Left ventricle myocardium inferior (tissue), 1 donor: ENCODE measurements at places on chromosomes 16 and 17.
A peak's percentile ranks its signal among the peaks of the same experiment; 100 is the strongest.

DNA sequence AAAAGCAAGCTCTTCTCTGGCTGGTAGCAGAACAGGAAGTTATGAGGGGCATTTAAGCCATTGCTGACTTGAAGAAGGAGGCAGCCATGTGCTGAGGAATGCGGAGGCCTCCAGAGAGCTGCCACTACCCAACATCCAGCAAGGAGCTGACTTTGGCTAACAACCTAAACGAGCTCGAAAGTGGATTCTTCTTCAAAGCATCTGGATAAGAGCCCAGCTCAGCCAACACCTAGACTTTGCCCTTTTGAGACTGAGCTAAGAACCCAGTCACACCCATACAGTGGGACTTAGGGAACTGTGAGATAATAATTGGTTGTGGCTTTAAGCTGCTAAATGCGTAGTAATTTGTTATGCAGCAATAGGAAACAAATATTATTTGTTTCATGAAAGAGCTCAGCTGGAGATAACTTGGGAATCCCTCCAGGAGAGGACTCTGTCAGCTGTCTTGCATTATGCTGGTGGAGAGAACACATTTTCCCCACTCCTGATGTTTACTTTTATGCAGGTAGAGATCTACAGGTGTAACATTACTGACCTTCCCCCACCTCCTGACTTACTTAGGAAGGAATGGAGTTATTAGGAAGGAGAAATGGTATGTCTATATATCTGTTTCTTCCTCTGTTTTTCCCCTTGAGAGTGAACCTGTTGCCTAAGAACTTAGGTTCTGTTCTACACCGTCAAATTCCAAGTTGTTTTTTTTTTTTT, 52.7 kb upstream of the ZNF629 start:
- DNase-seq, result no peak

DNA sequence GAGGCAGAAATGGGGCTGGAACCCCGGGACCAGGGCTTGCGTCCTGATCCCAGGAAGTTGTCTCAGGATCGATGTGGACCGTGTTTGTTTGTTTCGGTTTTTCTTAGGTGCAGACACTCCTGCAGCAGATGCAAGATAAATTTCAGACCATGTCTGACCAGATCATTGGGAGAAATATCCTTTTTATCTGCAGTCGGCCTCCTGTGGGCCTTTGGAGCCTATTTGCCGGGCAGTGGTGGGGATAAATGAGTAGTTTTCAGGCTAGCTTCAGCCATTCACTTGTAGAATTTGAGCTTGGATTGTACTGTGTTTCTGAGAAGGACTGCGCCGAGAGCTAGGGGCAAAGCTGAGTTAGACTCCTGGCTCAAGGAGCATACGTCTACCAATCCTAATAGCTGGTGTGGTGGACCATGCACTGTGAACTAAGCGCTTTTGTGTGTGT, 816 bp downstream of the HSBP1 start:
- no peak for DNase-seq

GRCh38 chr16:2512735-2513404, 882 bp upstream of the ATP6V0C start:
- DNase-seq, result no peak

DNA sequence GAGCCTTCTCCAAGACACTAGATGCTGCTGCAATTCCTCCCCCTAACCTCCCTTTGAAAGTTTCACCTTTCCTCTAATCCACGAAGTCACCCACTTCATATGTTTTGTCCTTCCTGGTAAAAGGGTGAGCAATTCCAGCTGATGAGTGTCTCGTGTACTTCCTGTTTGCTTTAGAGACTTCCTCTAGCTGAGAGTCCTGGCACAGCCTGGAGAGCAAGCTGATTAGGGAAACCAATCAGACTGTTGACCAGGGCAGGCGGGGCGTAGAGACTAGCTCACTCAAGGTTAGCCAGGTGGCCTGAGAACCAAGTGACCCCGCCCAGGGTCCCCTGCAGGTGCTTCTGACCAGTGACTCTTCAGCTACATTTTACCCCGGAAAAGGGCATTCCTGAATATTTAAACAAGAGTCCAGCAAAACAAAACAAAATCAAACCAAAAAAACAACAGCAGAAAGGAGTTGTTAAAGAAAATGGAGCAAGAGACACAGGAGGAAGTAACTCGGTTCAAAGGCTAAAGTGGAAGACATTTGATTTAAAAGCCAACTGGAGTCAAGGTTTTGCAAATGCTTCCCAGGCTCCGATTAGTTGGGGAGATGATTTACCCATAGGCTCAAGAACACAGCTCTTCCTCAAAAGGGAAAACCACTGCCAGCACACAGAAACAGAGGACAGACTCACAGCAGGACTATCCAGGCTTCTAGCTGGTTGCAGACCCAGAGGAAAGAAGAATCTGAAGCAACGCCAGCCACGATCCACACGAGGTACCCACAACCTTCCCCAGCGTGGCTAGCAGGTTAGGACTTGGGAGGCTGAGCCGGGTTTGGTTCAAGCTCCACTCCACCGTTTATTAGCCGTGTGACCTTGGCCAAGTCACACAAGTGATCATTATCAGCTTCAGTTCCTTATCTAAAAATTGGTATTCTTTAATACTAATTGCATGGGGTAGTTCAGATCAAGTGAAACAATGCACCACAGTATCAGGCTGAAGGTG, 13.4 kb downstream of the HSPB9 start:
- DNase-seq, result peak; percentile 75

DNA sequence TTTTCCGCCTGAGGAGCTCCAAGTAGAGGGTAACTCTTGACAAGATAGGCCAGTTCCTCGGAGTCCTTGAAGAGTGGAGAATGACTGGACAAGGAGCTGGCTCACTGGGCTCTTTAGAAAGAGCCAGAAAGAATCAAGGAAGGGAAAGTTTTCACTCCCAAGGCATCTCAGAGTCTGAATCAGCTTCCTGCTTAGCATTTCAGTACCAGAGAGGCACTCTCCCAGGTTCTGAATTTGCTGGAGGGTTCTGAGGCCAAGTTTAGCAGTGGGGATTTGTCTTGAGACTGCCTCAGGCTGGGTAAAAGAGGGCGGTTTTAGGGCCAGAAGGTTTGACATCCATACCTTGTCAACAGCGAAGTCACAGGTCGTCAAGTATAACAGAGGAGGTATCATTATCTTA, 25.5 kb downstream of the GP2 start:
- no peak for DNase-seq

DNA sequence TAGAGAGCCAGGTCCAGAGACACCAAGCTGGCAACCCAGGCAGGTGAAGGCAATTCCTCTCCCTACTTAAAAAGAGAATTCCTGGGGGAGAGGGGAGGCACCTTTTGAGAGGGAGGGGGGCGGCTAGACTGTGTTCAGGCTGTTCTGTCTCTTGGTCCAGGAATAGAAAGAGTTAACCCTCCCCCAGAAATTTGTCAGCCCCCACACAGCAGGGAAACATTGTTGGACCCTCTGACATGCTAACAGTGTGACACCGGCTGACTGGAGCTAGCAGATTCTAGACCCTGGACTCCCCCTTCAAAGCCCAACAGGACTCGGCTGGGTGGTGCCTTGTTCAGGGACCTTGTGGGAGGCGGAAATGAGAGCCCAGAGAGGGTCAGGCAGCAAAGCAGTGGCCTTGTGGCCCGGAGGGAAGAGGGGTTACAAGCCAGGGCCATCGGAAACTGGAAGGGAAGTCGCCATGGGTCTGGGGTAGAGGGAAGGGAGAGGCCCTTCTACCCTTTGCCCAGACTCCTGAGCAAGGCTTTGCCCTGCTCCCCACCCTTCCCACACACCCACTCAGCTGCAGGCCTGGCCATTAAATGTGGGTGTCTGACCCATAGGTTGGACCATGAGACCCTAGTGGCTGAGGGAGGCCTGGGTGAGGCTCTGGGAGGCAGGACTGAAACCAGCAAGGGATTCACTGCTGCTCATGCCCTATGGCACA, 44.6 kb downstream of the RAI1 start:
- DNase-seq, result no peak

- no peak for DNase-seq
Measured at GRCh38 chr17:27315796-27316465, 22.0 kb downstream of the WSB1 start.

GRCh38 chr16:35171106-35171505, 1711.7 kb downstream of the TP53TG3F start:
- DNase-seq, result no peak

DNA sequence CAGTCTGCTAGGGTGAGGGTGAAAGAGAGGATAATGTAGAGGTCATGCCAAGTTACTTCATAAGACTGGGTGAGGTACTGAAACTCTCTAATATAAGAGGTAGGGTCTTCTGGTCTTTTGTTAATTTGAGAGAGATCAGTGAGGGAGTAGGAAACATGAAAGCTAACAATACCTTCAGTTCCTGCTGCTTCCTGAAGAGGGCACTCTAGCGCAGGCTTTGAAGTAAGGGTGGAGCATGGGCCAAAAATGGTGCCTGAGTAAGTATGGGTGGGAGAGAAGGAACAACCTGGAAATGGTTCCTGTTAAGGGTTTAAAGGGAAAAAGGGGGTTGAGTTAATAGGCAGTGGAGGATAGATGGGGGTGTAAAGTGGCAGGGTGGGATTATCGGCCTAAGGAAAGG, 2449.5 kb downstream of the TP53TG3F start:
- no peak for DNase-seq

DNA sequence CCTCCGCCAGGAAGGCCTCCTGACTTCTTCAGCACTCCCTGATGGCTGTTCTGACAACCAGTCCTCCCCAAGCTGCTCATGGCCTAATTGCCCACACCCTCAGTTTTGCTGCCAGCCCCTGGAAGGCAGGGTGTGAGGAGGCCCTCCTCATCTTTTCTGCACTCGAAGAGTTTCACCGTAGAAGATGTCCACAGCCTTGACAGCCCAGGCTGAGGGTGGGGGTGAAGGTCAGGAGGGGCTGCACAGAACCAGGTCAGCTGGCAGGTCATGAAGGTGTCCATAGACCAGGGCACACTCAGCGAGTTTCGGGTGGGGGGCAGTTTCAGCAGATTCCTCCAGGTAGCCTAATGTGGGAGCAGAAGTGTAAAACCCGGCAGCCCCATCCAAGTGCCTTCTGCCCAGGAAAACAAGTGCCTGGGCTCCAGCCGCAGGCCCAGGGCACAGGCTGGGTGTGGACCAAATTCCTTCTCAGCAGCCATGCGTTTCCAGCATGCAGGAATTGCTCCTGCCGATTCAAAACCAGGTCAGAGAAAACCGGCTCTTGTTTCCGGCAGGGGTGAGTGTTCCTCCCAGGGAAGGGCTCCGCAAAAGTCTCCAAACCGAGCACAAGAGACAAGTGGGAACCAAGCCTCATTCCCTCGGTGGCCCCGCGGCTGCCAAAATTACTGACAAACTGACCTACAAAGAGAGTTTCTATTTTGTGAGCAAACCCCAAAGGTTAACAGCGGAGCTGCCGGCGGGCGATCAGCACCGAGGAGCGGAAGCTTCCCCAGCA, 228.8 kb downstream of the C16orf78 start:
- no peak for DNase-seq

- no peak for DNase-seq
Measured at GRCh38 chr16:78727536-78727935, 628.1 kb downstream of the WWOX start.

- no peak for DNase-seq
Measured at GRCh38 chr17:61414141-61414935, 14.7 kb downstream of the TBX2 start.

- DNase-seq, result no peak
Measured at GRCh38 chr17:6090253-6090652, 20.1 kb downstream of the WSCD1 start.

DNA sequence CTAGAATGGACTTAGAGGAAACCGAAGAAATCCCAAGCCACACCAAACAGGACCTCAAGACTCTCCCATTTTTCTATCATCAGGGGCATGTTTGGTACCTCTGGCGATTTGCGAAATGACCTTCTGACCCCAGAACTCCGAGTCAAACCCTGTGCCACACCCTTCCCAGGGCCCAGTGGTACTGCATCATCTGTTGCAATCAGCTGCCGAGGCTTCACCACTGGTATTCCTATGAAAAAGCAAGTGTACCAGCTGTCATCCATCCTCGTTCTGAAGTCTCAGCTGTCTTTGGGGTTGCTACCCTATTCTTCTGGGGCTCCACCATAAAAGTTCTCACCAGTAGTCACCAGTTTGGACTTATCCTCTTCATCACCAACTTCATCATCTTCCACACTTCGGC, 2.3 kb upstream of the RSKR start:
- DNase-seq, result no peak

DNA sequence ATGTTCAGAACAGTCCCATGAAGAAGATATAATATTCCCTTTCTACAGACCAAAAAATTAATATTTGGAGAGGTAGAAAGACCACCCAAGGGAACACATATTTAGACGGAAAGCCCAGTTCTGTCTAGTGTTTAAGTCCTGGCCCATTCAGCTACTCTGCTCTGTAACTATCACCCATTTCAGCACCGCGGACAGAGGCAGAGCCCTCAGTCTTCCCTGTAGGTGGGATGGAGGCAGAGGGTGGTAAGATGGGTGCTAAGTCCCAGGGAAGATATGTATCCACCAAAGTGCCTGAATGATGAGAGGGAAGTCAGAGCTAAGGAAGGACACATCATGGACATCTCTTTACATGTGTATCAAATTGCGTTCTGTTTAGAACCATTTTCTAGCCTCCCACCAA, 27.8 kb upstream of the C16orf78 start:
- no peak for DNase-seq

- no peak for DNase-seq
Measured at GRCh38 chr17:36778448-36778847, 158.8 kb upstream of the LHX1 start.

- no peak for DNase-seq
Measured at GRCh38 chr16:68995011-68995504, 110.4 kb upstream of the HAS3 start.

GRCh38 chr17:17892009-17892408, 55.2 kb upstream of the SREBF1 start:
- no peak for DNase-seq
